Umbilical cord (tissue), 2 donors: ENCODE measurements at places on chromosomes 12 and 14. TPM values are rescaled to one million over a fixed set of nuclear protein-coding genes. Genes with fewer than 3 reads are reported as not detected.

DNA sequence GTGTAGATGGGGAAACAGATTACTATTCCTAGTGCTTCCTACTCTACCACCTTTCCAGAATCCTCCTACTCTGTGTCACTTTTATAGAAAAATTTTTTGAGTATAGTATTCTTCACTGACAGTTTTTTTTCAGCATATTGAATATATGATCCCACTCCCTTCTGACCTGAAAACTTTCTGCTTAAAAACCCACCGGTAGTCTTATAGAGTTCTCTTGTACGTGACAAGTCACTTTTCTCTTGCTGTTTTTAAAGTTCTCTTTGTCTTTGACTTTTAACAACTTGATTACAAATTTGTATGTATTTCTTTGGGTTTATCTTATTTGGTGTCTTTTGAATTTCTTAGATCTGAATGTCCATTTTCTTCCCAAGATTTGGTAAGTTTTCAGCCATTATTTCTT, 133.6 kb upstream of the SLC38A2 start:
- DNase-seq, result no peak

The ASB8 gene
- total RNA-seq, result 11.1 TPM

DNA sequence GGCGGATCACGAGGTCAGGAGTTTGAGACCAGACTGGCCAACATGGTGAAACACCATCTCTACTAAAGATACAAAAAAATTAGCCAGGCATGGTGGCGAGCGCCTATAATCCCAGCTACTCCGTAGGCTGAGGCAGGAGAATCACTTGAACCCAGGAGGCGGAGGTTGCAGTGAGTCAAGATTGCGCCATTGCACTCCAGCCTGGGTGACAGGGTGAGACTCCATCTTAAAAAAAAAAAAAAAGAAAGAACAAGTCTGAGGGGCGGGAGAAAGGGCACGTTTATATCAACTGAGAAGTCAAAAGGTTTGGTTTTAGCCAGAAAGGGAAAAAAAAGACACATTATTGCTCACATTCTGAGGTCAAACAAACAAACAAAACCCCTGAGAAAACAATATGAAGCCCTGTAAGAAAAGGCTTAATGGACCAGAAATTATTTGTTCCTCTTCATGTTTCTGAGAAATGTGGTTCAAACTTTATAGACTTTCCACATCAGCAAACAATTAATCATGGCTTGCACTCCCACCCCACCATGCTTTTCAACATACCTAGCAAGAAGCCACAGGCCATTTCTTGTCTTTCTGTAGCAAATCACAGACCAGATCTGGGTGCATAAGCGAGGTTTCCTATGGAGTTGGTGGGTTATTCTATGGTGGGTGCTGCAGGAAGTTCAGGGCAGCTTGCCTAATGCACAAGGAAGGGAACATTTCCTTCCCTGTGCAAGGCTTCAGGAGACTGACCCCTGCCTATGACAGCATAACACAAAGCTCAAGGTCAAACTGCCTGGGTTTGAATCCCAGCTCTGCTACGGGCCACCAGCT, 80.1 kb downstream of the SSPN start:
- DNase-seq, result no peak

- DNase-seq, result no peak
Observed at GRCh38 chr12:57191410-57191809, 25.2 kb upstream of the NXPH4 start.

DNA sequence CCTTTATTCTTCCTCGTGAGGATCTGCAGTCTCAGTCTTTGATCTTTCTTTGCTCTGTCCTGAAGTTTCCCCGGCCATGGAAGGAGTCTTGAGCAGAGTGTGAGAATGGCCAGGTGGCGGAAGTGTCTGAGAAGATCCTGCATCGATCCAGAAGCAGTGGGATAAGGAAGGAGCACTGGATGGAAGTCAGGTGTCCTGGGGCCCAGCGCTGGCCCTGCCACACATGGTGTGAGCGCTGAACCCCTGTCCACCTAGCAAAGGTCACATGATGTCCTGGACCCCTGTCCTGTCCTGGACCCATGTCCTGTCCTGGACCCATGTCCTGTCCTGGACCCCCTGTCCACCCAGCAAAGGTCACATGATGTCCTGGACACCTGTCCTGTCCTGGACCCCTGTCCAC, 111.8 kb upstream of the MED13L start:
- DNase-seq, result no peak

DNA sequence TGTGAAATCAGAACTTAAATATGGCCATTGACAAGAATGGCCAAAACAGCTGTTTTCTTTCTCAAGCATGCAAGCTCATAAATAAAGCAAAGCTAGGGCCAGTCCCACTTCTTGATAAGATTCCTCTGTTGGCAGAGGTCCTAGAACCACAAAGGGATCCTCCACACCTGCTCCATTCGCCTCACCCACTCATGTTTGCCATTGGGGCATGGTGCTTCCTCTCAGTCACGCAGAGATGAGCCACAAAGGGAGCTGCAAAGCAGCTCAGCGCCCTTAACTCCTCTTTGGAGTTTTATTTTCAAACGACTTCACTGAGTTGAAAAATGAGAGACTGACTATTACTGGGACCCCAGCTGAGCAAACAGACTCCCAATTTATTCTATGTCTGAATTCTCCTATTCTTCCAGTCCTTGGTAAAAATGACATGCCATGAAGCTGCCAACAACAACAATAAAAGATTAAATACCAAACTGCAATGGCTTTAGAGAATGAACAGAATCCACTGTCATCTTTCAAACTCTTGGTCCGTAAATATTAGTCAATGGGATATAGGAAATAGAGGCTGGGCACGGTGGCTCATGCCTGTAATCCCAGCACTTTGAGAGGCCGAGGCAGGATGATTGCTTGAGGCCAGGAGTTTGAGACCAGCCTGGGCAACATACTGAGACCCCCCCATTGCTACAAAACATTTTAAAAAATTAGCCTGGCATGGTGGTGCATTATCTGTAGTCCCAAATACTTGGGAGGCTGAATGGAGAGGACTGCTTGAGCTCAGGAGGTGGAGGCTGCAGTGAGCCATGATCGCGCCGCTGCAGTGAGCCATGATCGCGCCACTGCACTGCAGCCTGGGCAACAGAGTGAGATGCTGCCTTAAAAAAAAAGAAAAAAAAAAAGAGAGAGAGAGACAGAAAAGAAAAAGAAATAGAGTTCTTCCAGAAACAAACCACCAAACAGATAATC, 16.4 kb downstream of the MANSC1 start:
- DNase-seq, result peak; percentile 66

The LGMN gene
- total RNA-seq, result 79.7 TPM

GRCh38 chr12:55818140-55818728, 393 bp downstream of the ORMDL2 start:
- no peak for DNase-seq

DNA sequence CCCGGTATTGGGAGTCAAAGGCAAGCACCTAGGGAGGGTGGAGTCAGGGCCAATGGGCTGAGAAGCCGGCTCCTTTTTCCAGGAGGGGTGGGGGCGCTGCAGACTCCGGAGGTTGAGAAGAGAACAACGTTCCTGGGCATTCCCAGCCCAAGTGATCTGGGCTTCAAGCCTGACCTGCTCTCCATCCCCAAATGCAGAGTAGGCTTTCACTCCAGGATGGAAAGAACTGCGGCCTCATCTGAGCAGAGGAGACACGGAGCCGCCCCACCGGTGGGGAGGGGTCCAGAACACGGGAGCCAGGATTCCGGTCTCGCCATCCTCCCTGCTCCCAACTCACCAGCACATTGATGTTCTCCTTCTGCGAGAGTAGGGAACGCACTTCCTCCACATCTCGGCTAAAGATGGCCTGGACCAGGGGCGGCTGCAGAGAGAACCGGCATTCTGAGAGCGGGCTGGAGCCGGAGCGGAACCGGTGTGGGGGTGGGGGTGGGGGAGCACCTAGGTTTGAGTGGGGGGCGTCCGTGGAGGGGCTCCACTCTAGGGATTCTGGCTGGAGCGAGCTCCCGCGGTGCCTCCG, 605 bp downstream of the ANKRD52 start:
- DNase-seq, result peak; percentile 22

- DNase-seq, result no peak
Observed at GRCh38 chr12:109773384-109774011, 59.7 kb downstream of the TRPV4 start.
